Liver (tissue), 10 donors: ENCODE measurements at places on chromosomes 6 and 20. TPM values are rescaled to one million over a fixed set of nuclear protein-coding genes. Genes with fewer than 3 reads are reported as not detected.

OSBPL2 gene
- total RNA-seq, result 12.7 TPM

DNA sequence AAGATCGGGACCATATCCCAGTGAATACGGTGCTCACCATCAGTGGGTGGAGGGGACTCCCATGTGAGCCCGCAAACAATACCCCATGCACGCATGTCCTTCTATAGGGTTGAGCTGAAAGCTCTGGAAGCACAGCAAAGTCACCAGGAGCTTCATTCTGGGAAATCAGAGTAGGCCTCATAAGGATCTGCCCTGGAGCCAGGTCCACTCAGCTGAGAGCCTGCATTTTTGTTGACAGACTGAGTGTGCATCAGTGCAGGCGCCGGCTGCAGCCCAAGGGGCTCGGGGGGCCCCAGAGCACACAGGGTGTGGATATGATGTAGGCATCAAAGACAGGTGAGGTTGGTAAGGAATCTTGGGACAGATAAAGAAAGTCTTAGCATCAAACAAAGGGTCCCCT is 79.8 kb upstream of the CD93 start:
- DNase-seq, result peak; percentile 24

BTN1A1 gene
- not detected for total RNA-seq

GHRH gene
- total RNA-seq, result not detected
